Mesendoderm (in vitro differentiated cells): ENCODE measurements at places on chromosomes 7 and 10.
A peak's percentile ranks its signal among the peaks of the same experiment; 100 is the strongest.

DNA sequence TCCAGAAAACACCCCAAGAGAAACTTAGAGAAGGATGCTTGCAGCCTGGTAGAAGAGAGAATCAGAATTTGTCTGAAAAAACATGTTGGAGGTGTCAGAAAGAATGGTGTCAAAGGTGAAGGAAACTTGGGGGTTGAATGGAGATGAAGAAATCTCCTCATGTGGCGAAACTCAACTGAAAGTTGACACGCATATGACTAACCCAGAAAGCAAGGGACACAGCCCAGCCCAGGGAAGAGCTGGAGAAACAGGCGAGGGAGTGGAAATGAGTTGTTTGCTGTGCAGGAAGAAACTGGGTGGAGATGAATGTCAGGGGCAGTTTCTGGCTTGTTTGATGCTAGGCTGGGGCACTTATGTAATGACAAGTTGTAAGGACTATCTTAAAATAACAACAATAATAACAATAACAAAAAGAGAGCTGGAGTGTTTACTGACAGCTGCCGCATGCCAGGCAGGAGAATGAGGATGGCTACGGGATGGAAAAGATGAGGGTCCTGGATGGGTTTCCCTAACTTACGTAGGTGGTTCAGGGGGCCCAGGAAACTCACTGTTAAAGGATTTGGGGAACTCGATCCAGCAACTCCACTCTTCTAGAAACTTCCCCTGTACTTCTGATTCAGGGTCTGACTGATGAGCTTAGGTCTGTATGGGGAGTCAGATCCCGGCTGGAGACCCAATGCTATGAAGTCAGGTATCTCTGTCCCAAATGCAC lies 57.4 kb downstream of the MAP3K8 start:
- no peak for DNase-seq
- H3K4me1 ChIP-seq = no peaks in the 10 kb centered on the region

- no peak overlapping the region for H3K27ac ChIP-seq
- H3K4me1 ChIP-seq = no peaks in the 10 kb centered on the region
- peak; percentile 67 for DNase-seq
- H3K4me3 ChIP-seq = no peak overlapping the region
- no peaks in the 10 kb centered on the region for H3K27me3 ChIP-seq
Observed at GRCh38 chr10:100100651-100101184, 19.0 kb upstream of the CPN1 start.

DNA sequence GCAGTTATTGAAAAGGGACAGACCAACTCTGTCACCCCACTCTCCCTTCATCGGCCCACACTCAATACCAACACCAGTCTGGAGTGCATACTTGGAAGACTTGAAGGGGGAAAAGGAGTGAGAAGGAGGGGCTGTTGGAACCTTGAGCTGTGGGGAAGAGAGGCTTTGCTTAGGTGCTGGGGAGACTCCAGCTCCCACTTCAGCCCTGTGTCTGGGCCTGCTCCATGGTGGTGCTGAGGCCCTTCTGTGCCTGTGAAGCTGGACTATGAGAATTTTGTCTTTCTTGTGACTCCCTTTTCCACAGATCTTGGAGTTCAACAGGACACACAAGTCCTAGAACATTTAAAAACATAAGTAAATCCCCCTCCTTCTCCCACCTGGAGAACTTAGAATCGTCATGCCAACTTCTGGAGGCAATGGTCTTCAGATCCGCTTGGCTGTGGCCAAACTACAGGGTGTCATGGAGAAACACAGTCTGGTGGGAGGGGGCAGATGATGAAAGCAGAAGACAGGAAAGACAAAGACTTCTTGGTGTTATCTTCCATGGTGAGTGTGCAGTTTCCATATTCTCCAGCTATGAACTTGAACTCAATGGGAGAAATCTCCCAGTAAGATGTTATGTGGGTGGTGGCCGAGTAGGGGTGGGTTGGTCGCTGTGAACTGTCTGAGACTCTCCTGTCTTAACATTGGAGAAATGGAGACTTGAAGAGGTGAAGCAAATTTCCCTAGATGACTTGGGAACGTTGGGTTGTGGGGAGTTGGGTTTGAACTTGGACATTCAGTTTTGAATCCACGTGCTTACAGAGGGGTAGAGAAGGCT lies 18.4 kb upstream of the GIMAP8 start:
- DNase-seq = no peak
- no peak overlapping the region for H3K27ac ChIP-seq
- no peaks in the 10 kb centered on the region for H3K36me3 ChIP-seq
- no peaks in the 10 kb centered on the region for H3K4me1 ChIP-seq
- no peaks in the 10 kb centered on the region for H3K27me3 ChIP-seq

- H3K27me3 ChIP-seq = no peaks in the 10 kb centered on the region
- no peaks in the 10 kb centered on the region for H3K36me3 ChIP-seq
- no peaks in the 10 kb centered on the region for H3K4me1 ChIP-seq
- H3K4me3 ChIP-seq = no peak overlapping the region
Observed at GRCh38 chr7:136509466-136509865, 359.0 kb upstream of the CHRM2 start.

DNA sequence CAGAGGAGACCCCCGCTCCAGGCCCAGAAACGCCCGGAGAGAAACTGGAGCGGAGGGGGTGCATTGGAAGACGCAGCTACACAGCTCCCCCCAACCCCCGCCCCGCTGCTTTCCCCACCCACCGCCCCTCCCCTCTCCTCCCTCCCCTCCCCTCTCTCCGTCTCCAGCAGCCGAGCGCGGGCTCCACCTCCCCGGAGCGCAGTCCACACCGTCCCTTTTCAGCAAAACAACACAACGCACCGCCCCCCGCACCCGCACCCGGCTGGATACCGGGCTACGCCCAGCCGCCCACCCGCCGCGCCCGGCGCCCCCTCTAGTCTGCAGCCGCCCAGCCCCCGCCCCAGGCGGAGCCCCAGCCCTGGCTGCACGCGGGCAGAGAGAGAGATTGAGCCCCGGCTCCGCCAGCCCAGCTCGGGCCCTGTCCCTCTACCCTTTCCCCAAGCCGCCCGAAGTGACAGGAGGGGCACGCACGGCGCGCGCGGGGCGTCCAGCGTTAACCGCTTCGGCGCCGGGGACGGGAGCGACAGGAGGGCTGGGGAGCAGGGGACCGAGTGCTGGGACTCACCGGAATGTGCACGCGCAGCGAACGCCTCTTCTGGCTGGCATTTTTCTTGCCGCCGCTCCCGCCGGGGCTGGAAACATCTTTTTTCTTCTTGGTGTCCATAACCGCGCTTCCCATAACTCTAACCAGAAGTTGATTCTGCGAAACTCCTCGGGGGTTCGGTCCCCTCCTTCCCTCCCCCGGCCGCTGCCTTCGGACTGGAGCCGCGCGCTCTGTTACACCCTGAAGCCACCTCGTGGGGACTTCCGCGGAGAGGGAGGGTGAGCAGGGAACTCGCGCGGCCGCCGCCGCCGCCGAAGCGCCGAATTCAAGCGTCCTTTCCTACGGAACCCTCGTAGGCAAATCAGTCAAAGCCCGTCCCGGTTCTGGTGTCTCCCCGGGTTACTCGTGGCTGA lies 695 bp downstream of the PRKAG2 start:
- no peaks in the 10 kb centered on the region for H3K4me1 ChIP-seq
- peak; percentile 67 for DNase-seq
- H3K4me3 ChIP-seq = peak overlapping the region; percentile 65
- peaks cover 13% of the 10 kb centered on the region for H3K27me3 ChIP-seq

DNA sequence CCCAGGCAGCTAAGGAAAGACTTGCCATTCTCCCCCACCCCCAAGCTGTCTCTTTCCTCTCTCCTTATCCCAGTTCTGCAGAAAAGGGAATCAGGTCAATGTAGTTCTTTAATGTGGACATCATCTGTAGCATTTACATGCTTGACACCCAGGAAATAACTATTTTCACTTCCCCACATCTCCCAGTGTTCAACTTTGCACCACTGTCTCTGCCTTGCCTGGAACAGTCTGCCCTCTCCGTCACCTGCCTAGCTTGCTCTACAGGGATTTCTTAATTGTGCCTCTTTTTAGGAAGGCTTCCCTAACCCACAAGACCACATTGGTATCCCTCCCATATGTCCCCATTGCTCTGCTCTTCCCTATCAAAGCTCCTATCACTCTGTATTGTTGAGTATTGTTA lies 45.9 kb upstream of the TOMM7 start:
- no peaks in the 10 kb centered on the region for H3K4me1 ChIP-seq
- H3K27ac ChIP-seq = no peak overlapping the region
- no peaks in the 10 kb centered on the region for H3K36me3 ChIP-seq
- H3K4me3 ChIP-seq = no peak overlapping the region

DNA sequence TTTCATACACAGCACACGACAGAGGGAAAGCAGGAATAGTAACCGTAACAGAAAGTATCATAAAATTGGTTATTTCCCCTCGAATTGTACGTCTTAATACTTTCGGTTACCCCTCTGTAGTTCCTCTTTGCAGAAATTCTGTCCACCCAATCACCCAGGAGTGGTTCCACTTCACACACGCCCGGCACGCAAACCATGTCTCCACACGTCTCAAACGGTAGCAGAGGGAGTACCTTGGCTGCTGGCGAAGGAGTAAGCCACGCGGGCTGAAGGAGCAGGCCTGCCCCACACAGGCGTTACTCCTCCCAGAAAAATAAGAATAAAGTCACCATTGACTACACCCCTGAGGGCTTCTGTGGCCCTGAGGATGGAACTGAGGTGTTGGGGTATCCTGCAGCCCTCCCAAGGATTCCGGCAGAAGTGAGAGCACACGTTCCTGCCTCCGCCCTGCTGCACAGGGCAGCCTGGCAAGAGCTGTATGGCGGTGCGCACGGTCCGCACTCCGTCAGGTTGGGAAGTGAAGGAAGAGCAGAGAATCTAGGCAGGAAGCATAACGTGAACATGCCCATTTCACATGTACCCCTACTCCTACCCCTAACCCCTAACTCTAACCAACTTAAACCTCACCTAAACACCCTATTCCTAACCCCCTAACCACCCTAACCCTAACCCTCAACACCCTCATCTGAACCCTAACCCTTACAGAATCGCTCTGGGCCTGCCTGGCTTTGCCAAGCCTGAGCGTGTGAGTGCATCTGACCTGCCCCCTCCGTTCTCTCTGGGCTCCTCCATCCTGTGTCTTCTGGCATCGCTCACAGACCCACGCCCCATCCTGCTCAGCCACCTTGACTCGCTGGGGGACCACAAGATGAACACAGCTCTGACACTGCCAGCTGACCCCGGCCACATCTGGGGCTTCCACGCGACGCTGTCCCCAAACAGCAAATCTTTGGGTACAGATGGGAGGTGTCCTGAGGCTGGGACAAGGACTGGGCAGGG lies 18.2 kb downstream of the GPR146 start:
- H3K27me3 ChIP-seq = no peaks in the 10 kb centered on the region
- H3K27ac ChIP-seq = no peak overlapping the region
- H3K36me3 ChIP-seq = no peaks in the 10 kb centered on the region
- DNase-seq = no peak
- no peak overlapping the region for H3K4me3 ChIP-seq
- H3K4me1 ChIP-seq = peaks cover 4% of the 10 kb centered on the region

GRCh38 chr7:139457153-139457946 lies 26.1 kb downstream of the KLRG2 start:
- no peaks in the 10 kb centered on the region for H3K27me3 ChIP-seq
- H3K27ac ChIP-seq = no peak overlapping the region
- H3K4me1 ChIP-seq = peaks cover 8% of the 10 kb centered on the region
- H3K4me3 ChIP-seq = no peak overlapping the region
- peak; percentile 32 for DNase-seq

- DNase-seq = no peak
- H3K4me3 ChIP-seq = no peak overlapping the region
- no peak overlapping the region for H3K27ac ChIP-seq
- no peaks in the 10 kb centered on the region for H3K27me3 ChIP-seq
Observed at GRCh38 chr7:3260401-3260715, 40.7 kb upstream of the SDK1 start.

GRCh38 chr10:29657719-29658274 lies 23.0 kb upstream of the SVIL start:
- no peaks in the 10 kb centered on the region for H3K36me3 ChIP-seq
- H3K4me3 ChIP-seq = no peak overlapping the region
- no peak for DNase-seq
- no peaks in the 10 kb centered on the region for H3K27me3 ChIP-seq

GRCh38 chr7:151110941-151111645 lies 24.8 kb downstream of the AGAP3 start:
- H3K4me1 ChIP-seq = peaks cover 11% of the 10 kb centered on the region
- no peaks in the 10 kb centered on the region for H3K27me3 ChIP-seq
- no peaks in the 10 kb centered on the region for H3K36me3 ChIP-seq

DNA sequence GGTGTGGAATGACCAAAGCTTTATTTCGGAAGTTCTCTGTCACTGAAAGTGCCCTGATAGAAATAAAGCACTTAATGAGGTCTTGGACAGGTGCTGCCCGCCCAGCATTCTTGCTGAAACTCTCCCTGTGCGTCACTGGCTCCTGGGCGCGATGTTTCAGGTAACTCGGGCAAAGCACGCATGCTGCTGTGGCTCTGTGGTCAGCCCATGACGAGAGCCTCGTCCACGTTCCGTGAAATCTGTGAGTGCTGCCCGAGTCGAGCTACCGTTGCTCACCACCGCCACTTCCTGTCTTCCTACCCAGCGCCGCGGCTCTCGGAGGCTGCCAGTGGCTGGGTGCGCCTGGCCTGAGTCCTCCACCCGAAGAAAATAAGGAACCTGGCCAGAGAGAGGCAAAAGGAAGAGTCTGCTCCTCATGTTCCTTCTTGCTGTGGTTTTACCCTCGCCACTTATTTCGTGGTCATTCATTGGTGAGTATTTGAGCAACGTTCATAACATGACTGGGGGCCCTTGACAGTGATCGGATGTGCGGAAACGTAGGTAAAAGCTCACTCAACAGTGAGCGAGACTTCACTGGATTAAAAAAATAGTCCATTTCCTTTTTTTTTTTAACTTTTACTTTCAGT lies 95.5 kb downstream of the MAP3K8 start:
- H3K4me1 ChIP-seq = no peaks in the 10 kb centered on the region
- DNase-seq = no peak
- no peak overlapping the region for H3K4me3 ChIP-seq
- H3K27ac ChIP-seq = no peak overlapping the region
- H3K27me3 ChIP-seq = no peaks in the 10 kb centered on the region
- H3K36me3 ChIP-seq = no peaks in the 10 kb centered on the region

- no peaks in the 10 kb centered on the region for H3K4me1 ChIP-seq
- H3K36me3 ChIP-seq = no peaks in the 10 kb centered on the region
- H3K27ac ChIP-seq = no peak overlapping the region
- no peak overlapping the region for H3K4me3 ChIP-seq
Observed at GRCh38 chr10:77377678-77378352, 259.8 kb downstream of the KCNMA1 start.

GRCh38 chr7:11168650-11169170 lies 195.0 kb downstream of the PHF14 start:
- DNase-seq = no peak
- no peaks in the 10 kb centered on the region for H3K36me3 ChIP-seq
- no peak overlapping the region for H3K27ac ChIP-seq
- H3K4me1 ChIP-seq = no peaks in the 10 kb centered on the region
